CD8-positive, alpha-beta memory T cell (primary cell): ENCODE measurements at places on chromosomes 4 and X. TPM values are rescaled to one million over a fixed set of nuclear protein-coding genes. Genes with fewer than 3 reads are reported as not detected.

GRCh38 chr4:6594826-6595355 is 19.9 kb downstream of the MAN2B2 start:
- DNase-seq, result no peak

GRCh38 chr4:104967034-104967401 is 179.7 kb upstream of the TET2 start:
- no peak for DNase-seq

COPS4 gene
- total RNA-seq, result 38.5 TPM

- no peak for DNase-seq
These were observed 243.8 kb downstream of the PPP3CA start for GRCh38 chr4:101103381-101104142.

ADGRG2 gene
- not detected for total RNA-seq

GRCh38 chr4:76696109-76696508 is 201.8 kb downstream of the SOWAHB start:
- DNase-seq, result no peak

PAGE3 gene
- not detected for total RNA-seq

DNA sequence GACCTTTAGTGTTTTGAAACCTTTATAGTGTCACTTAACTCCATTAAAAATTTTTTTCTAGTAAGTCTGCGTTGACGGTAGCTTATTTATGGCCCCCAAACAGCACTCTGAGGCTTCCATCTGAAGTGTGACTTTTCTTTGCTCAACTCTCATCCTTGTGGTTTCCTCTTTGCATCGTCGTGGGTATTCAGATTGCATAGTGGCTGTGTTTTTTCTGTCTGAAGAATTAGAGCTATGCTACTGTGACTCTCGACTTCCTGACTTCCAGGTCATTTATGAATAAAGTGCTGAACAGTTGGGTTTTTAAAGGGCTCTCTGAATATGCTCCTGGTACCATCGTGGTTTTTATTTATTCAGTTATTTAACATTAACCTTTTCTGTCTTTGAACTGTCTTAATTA is 44.9 kb downstream of the JADE1 start:
- DNase-seq, result no peak

PNMA5 gene
- not detected for total RNA-seq

- peak; percentile 13 for DNase-seq
These were observed 43.0 kb downstream of the ENPEP start for GRCh38 chr4:110518889-110519490.

GRCh38 chr4:175927121-175927520 is 115.1 kb upstream of the GPM6A start:
- DNase-seq, result no peak

P2RY4 gene
- 0.18 TPM for total RNA-seq

GRCh38 chr4:40144716-40145115 is 52.1 kb upstream of the RHOH start:
- DNase-seq, result no peak

DNA sequence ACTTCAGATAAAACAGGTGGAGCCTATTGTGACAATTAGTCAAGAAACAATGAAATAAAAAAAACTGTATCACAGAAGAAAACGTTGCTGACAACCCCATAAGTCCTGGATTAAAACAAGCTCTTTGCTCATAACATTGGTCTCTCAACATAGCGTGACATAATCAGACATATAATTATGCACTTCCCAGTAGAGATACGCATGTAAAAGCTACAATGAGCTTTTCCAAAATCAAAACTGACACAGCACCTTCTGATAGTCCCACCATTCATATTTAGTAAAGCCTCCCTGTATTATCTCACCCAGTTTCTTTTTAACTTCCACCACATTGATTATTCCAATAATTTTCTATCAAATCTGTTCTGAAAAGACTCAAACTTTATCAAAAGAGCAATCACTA is 372.1 kb upstream of the SMIM31 start:
- DNase-seq, result no peak

SLC4A4 gene
- total RNA-seq, result 1.3 TPM

GRCh38 chrX:134999469-134999868 is 8.7 kb downstream of the SMIM10 start:
- DNase-seq, result no peak

DNA sequence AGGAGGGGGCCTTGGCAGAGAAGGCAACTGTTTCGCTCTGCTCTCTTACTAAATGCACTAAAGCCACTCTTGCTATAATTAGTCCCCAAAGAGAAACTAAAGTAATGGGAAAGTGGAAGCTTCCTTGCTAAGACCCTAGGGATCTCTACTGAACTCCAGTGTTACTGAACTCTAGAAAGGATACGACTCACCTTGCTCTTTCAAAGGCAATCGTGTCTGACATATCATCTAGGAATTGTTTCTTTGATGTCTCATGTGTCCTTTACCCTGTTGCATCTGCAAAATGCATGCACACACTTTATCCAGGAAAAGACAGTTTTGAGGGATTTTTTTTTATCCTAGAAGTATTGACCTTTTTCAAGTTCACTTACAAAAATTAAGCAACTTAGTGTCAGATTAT is 148.1 kb upstream of the FAM9B start:
- DNase-seq, result no peak

- no peak for DNase-seq
These were observed 419 bp upstream of the RPGR start for GRCh38 chrX:38327775-38328081.

GPRIN3 gene
- 16.2 TPM for total RNA-seq

GRCh38 chrX:154429711-154430110 is 1.2 kb downstream of the ATP6AP1 start:
- no peak for DNase-seq

GRCh38 chr4:187555174-187555573 is 440.4 kb upstream of the ZFP42 start:
- DNase-seq, result no peak

DNA sequence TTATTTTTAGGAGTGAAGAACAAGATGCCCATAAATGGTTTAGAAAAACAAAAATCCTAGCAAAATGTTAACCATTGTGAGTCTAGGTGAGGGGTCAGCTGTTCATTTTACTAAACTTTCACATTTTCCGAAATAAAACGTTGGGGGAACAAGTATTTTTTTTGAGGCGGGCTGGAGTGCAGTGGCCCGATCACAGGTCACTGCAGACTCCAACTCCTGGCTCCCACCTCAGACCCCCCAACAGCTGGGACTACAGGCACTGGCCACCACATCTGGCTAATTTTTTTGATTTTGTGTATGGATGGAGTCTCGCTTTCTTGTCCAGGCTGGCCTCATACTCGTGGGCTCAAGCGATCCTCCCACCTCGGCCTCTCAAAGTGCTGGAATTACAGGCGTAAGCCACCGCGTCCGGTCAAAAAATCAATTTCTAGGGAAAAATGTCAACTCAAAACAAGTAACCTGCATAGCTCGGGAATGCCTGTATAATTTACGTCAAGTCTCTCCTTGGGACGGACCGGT is 742 bp upstream of the TAF1 start:
- no peak for DNase-seq

GRCh38 chr4:55030589-55030988 is 94.8 kb downstream of the KDR start:
- no peak for DNase-seq

PNCK gene
- total RNA-seq, result not detected

GRCh38 chr4:174933083-174933482 is 14.9 kb downstream of the ADAM29 start:
- DNase-seq, result no peak

DNA sequence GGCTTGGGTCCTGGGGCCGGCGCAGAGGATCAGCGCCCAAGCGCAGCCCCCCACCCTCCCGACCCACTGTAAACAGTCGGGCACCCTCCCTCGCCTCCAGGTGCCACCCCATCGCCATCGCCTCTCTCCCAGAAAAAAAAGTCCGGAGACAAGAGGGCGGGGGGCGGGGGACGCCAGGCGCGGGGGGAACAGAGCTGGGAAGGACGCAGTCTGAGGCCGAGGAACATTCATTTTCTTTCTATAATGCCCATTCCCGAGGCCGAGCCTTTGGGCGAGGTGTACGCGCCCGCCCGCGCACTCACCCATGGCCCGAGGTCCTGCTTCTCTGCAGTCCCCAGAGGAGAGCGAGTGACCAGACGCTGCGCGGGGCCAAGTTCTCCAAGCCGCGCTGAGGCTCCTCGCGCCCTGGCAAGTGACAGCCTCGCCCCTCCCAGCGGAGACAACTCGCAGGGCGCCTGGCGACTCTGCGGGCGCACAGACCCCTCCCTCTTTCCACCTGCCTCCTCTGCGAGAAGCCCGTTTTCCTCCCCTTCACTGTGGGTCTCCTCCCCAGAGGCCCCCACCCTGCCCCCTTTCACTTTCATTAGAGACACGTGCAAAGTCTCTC is 63.5 kb upstream of the WDR17 start:
- no peak for DNase-seq

DNA sequence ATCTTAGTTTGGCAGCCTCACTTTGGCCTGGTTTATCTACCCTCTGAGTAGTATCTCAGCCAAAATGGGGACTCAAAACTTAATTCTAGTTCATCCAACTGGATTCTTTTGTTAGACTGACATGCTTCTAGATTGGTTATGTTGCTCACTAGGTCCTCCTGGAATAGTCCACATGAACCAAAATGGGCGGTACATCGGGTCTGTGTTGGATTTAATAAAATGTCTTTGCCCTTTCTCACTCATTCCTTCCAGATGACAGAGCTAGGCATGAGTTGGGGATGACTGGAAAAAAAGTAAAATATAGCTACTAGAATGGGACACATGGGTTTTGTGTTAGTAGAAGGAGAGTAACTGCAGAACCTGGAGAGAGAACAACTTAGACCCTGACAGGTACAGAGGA is 247.9 kb downstream of the CCSER1 start:
- no peak for DNase-seq

GRCh38 chr4:39044364-39044955 is 12.3 kb upstream of the TMEM156 start:
- peak; percentile 93 for DNase-seq

LNX1 gene
- total RNA-seq, result not detected
